ENCODE measurements at places on chromosomes 2 and 18.

- no peak for DNase-seq
Measured at GRCh38 chr18:8386669-8387380, 222.4 kb upstream of the RAB12 start.

- DNase-seq, result no peak
Measured at GRCh38 chr2:108778857-108779256, 7.7 kb upstream of the CCDC138 start.

- no peak for DNase-seq
Measured at GRCh38 chr18:34780856-34781255, 70.8 kb downstream of the DTNA start.

DNA sequence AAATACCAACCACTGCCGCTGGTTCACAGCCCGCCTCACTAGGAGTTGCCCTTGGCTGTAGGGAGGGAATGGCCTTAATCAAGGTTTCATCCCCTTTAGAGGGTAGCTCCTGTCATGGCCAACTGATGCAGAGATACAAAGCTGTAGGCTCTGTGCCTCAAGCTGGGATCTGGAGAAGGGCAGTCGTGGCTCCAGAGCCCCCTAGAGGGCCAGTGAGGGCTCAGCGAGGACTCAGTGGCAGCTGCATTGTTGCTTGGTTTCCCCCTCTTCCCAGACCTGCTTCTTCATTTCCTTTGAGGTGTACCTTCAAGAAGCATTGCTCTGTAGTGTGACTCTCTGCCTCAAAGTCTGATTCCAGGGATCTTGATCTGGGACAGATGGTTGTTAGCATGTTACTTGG, 302.1 kb downstream of the LPIN1 start:
- no peak for DNase-seq

- no peak for DNase-seq
Measured at GRCh38 chr2:52135235-52135634, 1103.3 kb upstream of the NRXN1 start.

- no peak for DNase-seq
Measured at GRCh38 chr2:218648787-218649100, 10.7 kb downstream of the ZNF142 start.

DNA sequence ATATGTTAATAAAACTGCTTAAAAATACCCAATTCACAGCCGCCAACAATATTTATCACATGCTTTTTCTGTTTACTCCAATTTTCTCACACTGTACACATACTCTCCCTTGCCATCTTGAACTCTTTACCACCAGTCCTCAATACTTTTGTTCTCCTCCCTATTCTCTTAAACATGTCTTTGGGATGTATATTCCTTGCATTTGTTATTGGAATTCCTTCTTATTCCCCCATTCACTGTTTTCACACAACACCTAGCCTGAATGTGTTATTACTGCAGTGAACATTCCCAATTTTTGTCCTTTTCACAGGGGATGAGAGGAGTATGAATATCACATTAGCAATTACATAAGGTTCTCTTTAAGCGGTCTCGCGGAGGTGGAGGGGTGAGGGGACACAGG, 94.7 kb downstream of the USP34 start:
- DNase-seq, result no peak

DNA sequence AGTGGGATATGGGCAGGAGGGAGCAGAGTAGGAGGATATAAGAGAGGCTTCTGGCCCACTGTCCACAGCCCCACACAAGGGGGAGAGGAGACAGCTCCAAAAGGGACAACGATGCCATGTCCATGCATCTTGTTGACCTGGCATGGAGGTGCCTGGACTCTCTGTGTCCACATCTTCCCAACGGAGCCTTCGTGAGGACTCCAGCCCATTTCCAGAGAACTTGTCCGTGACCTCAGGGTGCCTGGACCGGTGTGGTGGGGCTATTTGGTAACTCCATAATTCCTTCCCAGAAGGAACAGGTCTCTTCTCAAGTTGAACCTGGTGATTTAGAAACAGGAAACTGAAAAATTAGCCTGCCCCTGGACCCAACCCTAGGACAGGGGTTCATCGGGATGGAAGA, 133.9 kb downstream of the CYP26B1 start:
- no peak for DNase-seq

DNA sequence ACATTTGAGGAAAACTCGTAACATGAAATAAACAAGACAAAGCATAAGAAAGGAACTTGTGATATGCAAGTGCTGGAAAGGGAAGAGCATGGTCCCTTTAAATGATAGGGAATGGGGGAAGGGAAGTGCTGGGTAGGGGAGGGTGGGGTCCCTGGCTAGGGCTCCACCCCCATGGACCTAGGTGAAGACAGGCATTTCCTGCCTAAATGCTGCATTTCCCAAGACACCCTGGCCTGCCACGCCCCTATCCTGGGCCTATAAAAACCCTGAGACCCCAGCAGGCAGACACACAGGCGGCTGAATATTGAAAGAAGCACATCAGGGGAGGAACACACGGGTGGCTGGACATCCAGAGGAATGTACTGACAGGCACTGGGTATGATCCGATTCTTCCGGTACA, 499.9 kb downstream of the ZEB2 start:
- no peak for DNase-seq
